ENCODE measurements at places on chromosomes 2 and 18.

DNA sequence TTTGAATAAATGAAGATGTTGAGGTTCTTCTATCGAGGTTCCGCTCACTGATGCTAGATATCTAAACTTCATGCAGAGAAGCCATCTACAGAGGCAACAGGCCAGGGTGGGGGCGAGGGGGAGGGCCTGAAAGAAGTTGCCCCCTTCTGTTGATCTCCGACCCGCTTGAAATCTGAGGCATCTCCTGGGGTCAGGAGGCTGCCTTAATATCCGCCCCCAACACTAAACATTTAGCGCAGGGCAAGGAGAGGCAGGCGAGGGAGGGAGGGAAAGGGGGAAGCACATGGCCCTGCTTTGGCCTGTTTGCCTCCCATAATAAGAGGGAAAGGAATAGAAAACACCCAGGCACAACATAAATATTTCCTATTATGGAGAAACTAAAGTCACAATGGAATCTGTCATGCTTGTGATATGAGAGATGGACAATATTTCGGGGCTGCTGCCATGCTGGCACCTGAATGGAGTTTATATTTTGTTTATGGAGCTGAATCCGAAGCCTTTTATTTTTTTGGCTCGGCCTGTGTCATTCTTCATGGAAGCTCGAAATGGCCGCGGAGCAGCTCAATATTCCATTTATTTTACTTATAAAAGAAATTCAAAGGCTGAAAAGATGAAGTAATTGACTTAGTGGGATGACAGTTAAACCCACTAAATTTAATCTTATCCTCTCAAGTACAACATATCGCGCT, 221.1 kb downstream of the INSIG2 start:
- DNase-seq = no peak

GRCh38 chr2:40283111-40283909, 168.6 kb downstream of the SLC8A1 start:
- DNase-seq = no peak

- DNase-seq = no peak
These were observed 205.5 kb downstream of the BCL2 start for GRCh38 chr18:63113899-63114565.

GRCh38 chr18:70429847-70430500, 141.1 kb downstream of the SOCS6 start:
- DNase-seq = no peak

- DNase-seq = no peak
These were observed 284.7 kb upstream of the ZC3H15 start for GRCh38 chr2:186201371-186201770.

DNA sequence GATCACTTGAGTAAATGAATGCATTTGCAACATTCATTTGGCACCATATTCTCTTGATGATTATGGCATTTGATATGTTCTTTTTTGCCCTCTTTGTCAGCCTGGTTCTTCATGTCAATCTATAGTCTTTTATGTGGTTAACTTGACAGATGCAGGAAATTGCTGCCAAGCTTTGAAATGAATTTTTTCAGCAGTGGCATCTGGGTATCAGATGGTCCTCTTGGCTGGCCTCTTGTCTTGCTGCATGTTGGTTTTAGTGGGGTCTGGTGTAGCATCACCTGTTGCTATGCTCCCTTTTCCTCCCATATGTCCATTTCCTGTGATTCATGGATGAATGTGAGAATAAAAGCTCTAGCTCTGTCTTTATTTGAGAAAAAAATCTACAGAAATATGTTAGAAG, 119.9 kb downstream of the DPP4 start:
- DNase-seq = no peak

DNA sequence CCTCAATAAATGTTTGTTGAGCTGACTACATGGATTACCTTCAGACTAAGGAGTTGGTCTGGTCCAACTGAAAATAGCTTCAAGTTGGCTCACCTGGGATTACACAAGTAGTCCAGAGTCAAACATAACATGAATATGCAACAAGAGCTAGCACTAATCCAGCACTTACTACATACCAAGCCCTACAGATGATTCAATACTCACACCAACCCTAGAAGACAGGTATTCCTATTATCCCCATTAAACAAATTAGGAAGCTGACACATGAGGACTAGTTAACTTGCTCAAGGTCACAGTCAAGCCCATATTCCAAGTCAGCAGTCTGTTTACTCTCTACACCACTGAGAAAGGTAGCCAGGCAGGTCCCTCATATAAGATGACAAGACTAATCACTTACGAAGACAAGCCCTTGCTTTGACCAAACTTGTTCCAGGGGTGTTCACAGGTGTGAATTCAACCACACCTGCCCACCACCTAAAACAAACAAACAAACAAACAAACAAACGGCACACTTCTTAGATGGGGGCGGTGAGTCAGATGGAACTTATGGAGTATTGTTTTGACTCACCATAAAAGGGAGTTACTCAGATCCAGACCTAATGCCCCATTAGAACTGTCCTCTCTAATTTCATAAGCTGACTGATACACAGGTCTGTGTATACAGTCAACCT, 29.1 kb downstream of the TMEM131 start:
- no peak for DNase-seq

- DNase-seq = no peak
These were observed 24.8 kb downstream of the GNLY start for GRCh38 chr2:85718885-85719492.

DNA sequence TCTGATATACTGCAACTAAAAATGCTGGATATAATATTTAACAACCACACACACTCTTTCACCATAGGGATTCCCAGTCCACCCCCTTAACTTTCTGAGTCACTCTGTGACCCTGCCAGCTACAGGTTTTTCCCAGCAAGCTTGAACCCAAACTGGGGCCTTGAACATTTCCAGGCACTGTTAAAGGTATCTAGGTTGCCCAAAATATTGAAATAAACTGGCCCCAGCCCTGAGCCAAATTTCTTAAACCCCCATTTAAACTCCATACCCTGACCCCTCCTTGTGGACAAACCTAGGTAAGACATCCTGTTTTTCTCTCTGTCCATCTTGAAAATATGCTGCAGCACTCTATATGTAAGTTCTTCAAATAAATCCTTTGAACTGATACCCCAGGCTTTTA, 19.7 kb upstream of the DCTN1 start:
- no peak for DNase-seq
